GM18507 (cell line): ENCODE measurements at places on chromosomes 2 and 18.

DNA sequence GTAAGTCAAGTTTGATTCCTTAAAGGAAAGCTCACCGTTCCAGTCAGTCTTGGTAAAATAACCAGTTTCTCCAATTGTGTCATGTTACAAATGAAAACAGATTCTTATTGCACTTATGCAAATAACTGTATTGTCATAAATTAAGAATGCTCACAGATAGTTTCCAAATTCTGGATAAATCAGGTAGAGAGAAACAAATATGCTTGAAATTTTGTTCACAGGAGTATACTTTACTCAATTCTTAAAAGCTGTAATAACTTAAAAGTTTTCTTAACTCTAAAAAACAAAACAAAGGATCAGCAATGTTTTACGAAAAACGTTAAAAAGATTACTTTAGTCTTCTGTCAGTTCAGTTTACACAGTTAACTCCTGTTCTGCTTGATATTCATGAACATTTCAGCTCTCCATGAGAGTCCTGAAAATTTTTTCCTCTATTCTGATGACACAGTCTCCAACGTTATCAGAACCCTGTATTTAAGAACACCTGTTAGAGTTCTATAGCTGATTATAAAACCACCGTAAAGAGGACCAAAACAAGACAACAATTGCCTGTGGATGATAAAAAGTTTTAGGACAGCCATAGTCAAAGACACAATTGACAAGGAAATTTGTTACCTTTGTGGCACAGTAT lies 4.4 kb downstream of the GAL3ST2 start:
- DNase-seq: no peak

- DNase-seq: no peak
Measured at GRCh38 chr2:146874260-146874658, 970.6 kb upstream of the ACVR2A start.

DNA sequence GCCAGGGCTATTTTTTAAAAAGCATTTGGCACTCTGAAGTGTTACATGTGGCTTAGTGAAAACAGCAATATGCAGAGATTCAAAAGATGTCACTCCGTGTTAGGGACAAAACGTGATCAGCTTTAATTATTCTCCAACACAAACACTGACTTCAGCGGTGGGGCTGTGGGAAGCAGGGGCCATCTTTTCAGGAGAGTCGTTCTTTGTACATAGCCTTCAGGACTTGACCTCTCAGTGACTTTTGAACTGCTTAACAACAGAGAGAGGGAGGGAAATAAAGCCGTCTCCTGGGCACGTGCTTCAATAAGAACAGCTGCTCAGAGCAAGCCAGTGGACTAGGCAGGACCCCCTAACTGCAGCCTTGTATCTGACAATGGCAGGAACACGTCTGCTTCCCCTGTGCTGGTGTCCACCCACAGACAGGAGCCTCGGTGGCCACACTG lies 95.0 kb upstream of the HDAC4 start:
- DNase-seq: no peak

DNA sequence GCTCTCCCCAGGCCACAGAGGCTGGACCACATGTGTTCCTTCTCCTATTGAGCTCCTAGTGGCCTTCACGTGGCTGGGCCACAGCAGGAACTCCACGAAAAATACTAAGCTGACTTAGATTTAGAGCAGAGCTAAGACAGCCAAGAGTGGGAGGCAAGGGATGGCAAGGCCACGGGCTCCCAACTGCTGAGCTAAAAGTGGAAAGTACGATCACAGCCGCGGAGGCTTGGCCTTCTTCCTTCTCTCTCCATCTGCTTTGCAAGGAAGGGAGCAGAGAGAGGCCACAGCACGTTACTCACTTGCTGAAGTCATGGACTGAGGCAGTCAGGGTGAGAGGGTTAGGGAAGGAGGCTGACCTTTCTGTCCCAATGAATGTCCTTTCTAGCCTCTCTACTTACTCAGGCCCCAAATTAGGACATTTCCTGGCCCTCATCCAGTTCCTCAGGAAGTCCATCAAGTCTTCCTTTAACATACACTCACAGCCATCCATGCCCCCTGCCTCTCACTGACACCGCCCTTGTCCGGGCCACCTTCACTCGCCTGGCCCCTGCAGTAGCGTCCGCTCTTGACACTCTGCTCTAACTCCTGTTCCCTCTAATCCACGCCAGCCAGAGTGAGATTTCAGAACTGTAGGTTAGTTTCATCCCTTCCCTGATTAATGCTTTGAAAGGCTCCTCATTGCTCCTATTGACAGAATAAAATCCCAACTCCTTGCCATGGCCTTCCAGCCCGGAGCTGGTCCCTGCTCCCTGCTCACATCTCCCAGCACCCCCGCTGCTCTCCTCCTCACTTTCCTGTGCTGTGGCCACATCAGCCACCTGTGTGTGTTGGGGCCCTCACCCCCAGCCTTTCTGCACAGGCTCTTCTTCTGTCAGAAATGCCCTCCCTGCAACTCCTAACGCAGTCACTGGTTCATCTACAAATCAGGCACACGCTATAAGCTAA lies 204.2 kb downstream of the CYP26B1 start:
- DNase-seq: no peak

DNA sequence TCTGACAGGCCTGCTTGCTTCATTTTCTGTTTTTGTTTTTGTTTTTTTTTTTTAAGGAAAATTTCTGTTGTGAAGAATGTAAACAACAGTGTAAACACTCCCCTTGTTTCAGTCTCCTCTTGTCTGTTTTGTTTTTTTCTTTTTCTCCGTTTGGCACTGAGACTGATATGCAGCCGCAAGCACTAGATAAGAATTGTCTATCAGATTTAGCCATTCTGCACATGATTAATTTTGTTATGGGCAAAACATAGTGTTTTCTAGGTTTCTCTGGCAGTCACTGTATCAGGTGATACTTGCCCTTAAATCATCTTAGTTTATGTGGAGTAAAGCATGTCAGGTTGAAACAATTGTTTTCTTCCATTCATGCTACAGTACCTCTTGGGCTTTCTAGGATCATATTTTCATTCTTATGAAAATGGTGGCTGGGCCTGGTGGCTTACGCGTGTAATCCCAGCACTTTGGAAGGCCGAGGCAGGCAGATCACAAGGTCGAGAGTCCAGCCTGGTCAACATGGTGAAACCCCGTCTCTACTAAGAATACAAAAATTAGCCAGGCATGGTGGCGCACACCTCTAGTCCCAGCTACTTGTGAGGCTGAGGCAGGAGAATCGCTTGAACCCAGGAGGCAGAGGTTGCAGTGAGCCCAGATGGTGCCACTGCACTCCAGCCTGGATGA lies 12.9 kb upstream of the RBMS1 start:
- no peak for DNase-seq

GRCh38 chr2:98454500-98455235 lies 10.0 kb downstream of the INPP4A start:
- no peak for DNase-seq

GRCh38 chr2:218992703-218993344 lies 398 bp downstream of the CRYBA2 start:
- DNase-seq: no peak

- no peak for DNase-seq
Measured at GRCh38 chr18:60753753-60754152, 381.2 kb upstream of the MC4R start.

DNA sequence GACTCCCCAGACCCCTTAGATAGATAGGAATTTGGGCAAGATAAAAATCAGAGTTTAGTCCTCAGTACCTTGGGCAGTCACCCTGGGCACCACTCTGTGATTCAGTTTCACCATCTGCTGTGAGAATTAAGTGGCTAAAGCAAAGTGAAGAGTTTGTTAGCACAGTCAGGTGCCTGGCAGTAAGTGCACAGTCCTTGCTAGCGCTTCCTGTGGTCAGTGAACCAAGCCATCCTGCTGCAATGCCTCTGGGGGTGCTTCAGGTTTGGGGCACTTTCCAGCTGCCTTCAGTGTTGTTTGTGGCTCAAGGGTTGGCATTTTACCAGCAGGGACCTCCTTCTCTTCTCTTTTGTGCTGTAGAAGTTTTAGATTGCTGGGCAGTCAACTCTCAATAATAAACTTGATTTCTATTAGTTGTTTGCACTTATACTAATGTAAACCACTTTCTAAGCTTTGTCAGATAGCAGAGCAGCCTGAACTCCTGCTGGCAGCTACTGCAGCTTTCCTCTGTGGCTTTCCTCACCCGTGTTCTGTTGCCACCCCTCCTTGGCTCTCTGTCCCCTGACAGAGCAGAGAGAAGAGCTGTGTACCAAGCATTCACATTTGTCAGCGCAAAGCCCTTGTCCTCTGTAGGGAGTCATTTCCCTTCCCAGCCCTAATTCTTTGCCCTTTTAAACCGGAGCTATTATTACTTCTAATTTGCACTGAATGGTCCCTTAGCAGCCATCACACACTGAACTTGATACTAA lies 48.4 kb upstream of the RMP24 start:
- no peak for DNase-seq

- DNase-seq: no peak
Measured at GRCh38 chr2:139225961-139226360, 445.8 kb upstream of the NXPH2 start.

DNA sequence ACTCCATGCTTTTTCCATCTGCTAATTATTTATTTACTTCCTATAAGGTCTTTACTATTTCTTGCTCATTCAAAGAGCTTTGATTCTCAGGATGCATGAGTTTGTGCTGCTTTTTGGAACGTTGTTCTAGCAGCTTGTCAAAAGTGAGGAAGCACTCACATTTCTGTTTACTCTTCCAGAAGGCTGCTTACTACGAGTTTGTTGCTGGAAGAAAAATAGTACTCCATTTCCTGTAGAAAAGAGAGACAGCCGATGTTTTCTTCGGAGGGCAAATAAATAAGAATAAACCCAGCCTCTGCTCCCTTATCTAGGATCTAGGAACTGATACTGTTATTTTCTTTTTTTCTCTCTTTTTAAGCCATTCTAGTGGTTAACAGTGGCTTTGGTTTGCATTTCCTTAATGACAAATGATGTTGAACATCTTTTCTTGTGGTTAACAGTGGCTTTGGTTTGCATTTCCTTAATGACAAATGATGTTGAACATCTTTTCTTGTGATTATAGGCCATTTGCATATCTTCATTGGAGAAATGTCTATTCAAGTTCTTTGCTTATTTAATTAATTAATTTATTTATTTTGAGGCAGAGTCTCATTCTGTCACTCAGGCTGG lies 20.5 kb downstream of the CYP27A1 start:
- no peak for DNase-seq

GRCh38 chr18:76752400-76752799 lies 70.0 kb upstream of the ZNF236 start:
- no peak for DNase-seq

DNA sequence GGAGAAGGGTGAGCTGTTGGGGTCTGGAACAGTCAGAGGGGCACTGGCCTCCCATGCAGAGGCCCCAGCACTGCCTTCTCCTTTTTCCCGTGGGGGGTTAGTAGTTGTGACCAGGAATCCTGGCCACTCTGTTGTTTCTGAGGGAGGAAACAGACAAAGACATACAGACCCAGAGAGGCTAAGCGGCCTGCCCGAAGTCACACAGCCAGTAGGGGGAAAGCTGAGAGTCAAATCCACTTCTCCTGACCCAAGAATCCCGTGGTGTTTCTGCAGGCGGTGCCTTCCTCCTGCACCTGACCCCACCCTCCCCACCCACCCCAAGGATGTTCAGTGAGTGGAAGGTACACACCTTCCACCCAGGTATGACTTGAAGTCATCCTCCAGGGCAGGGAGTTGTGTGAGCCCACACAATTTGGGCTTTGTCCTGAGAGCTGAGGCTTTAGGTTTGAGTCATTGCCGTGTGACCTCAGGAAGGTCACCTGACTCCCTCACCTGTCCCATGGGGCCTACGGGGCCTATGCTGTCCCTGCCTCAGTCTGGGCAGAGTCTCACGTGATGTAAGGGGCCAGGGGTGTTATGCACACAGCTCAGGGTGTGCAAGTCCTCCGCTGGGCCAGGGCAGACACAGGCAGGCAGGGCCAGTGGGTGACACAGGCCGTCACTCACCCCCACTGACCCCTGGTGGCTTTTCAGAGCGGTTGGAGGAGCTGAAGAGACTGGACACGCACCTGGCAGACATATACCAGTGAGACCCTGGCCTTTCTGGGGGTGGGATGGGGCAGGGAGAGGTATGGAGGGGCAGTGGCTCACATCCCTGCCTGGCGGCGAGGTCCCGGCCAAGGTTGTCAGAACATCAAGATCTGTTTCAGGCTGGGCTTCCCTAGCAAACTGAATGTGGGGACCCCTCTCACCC lies 5.0 kb downstream of the NT5DC4 start:
- DNase-seq: no peak

DNA sequence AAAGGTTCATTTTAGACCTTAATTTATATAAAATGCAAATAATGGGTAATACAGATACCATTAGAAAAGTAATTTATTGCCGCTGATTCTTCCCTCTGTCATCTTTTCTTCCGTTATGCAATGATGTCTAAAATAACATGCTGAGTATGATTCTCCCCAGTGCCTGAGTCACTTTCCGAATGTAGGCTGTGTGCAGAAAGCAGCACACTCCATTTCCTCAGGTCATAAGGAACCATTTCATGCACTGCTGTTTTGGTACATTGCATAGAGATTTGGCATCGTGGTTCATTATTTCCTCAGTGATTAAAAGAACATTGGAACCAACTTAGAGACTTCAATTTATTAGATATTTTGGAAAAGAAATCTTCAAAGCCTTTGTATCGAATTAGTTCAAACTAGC lies 173.5 kb downstream of the CDH2 start:
- no peak for DNase-seq

GRCh38 chr2:1773883-1774282 lies 29.6 kb upstream of the PXDN start:
- no peak for DNase-seq
